ENCODE measurements at places on chromosomes 7 and 10.

DNA sequence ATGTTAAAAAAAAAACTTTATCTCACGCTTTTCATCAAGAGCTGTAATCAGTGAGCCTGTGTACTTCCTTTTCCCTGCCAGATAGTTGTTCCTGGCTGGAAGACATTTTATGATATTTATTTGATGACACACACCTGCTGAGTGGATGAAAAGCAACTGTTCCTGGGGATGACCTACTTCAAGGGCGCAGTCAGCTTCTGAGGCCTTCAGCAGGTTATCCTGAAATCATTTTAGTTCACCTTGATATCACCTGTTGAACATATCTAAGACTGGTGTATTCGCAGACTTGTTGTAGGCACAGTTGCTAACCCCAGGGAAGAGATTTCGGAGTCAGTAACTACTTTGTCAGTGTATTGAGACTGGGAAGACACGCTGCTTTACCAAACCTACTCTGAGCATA is 234.5 kb upstream of the TCF7L2 start:
- DNase-seq: no peak

DNA sequence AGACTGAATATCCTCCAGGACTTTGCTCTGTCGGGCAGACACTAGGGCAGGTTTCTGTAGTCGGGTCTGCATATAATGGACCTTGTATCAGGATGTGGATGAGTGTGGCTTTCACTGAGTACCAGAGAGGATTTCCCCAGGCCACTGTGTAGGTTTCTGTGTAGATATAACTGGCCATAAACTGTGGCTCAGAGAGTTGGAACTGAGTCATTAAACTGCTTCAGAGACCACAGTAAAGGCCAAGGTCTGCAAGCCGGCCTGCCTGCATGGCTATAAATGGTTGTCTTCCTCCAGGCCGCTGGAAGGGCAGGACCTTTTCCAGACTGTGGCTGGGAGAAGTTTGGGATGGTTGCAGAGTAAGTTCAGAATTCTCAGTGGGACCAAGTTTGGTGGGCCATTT is 16.9 kb downstream of the ZNF92 start:
- peak; percentile 31 for DNase-seq

DNA sequence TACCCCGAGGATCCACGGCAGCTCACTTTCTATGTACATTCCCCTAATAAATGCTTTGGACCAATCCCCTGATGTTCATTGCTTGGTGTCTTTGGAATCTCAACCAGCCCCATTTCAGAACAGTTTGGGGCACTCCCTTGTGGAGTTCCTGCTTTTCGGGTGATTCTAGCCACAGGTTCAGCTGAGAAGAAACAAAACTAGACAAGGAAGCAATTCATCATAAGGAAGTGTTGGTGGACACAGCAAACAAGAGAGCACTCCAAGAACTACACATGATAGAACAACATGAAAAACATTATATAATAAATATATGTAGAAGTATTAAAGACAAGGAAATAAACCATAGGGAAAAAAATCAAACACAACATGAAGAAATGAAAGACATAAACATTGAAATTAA is 6.0 kb upstream of the CCDC136 start:
- DNase-seq: no peak

DNA sequence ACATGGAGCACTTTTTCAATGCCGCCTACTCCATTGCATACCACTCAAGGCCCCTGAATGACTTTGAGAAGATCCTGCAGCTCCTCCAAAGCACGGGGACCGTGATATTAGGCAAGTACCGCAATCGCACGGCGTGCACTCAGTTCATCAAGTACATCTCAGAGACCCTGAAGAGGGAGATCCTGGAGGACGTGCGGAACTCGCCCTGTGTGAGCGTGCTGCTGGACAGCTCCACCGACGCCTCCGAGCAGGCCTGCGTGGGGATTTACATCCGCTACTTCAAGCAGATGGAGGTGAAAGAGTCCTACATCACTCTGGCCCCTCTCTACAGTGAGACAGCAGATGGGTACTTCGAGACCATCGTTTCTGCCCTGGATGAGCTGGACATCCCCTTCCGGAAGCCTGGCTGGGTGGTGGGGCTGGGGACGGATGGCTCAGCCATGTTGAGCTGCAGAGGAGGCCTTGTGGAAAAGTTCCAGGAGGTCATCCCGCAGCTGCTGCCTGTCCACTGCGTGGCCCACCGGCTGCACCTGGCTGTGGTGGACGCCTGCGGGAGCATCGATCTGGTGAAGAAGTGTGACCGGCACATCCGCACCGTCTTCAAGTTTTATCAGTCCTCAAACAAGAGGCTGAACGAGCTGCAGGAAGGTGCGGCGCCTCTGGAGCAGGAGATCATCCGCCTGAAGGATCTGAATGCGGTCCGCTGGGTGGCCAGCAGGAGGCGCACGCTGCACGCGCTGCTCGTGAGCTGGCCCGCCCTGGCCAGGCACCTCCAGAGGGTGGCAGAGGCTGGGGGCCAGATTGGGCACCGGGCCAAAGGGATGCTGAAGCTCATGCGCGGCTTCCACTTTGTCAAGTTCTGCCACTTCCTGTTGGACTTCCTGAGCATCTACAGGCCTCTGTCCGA is 12.7 kb upstream of the ATP6V0E2 start:
- no peak for DNase-seq

DNA sequence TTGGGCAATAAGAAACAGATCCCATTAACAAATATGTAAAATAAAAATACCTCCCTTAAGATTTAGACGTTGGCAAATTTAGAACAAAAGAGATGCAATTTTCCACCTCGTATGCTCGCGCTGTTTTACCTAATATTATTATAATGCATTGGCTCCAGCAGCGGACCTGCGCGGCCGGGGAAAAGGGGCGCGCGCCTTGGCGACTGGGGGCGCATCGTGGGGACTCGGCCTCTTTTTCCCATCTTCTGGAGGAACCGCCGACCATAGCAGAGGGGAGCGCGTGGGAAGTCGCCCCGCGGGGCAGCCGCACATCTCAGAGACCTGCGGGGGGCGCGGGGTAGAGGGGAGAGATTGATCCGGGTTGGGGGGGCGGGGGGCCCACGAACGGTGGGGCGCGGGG is 139.4 kb upstream of the MKI67 start:
- DNase-seq: no peak

DNA sequence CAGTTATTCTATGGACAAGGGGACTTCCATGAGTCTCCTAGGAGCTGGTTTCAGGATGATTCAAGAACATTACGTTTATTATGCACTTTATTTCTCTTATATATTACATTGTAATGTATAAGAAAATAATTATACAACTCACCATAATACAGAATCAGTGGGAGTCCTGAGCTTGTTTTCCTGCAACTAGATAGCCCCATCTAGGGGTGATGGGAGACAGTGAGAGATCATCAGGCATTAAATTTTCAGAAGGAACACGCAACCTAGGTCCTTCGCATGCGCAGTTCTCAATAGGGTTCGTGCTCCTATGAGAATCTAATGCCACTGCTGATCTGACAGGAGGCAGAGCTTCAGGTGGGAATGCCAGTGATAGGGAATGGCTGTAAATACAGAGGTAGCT is 137.9 kb downstream of the ANKRD30A start:
- no peak for DNase-seq

DNA sequence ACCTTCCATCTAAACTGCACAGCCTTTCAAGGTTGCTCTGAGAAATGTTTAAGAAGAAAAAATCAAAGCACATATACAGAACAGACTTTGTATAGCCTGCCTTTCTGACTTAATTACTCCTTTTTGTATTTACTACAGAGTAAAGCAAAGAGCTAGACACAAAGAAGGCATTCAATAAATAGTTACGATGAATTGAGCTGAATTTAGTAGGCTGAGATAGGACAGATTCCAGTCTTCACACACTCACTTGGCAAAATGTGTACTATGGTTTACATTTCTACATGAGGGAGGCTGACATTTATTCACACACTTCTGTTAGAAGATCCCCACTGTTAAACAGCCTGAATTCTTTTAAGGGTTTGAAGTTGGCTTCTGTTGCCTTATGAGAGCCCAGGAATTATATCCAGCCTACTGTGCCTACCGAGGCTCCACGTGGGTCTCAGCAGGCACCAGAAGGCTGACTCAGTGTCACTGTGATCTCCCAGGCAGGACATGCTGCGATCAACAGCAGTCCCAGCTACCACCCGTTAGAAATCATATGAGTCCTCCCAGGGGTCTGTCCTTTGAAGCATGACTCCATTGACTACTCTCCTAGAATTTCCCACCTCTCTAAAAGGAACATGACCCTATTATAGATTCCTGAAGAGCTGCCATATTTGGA is 24.5 kb upstream of the SLC25A13 start:
- no peak for DNase-seq

DNA sequence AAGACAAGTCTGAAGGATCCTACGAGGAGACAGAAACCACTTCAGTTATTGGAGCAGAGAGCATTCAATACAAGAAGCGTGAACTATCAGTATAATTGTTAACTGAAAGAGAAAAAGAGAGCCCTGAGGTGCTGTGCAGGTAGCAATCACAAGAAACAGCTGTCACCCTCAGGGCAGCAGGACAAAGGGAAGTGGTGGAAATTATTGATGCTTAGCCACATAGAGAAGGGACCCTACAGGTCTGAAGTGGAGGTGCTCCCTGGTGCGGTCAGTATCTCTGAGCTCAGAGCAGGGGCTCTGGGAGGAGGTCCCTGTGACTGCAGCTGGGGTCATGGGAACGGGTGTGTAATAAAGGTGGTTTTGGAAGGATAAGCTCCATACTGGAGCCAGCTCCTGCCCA is 97.8 kb upstream of the KLF6 start:
- no peak for DNase-seq

GRCh38 chr10:74439213-74439612 is 288.2 kb downstream of the ADK start:
- peak; percentile 60 for DNase-seq

GRCh38 chr10:13724484-13724883 is 137.7 kb downstream of the PRPF18 start:
- DNase-seq: peak; percentile 87

DNA sequence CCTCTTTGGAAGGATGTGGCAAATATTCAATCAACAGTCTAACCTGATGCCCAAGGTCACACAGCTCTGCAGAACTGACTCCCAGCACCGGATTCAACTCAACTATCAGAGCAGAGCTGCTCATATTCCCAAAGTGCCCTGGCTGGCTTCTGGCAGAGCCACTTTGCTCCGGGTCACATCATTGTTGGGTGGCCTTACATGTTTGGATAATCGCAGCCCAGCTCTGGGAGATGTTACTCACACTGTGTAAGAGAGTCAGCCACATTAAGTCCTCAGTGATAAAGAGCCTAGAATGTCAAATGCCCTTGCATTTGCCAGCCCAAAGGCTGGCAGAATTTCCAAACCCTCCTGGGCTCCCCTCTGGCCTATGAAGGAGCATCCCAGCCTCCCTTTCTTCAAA is 79.8 kb upstream of the PDE1C start:
- DNase-seq: no peak

GRCh38 chr7:37440738-37441385 is 7.8 kb downstream of the ELMO1 start:
- no peak for DNase-seq

- DNase-seq: no peak
These were observed 21.5 kb downstream of the GUSB start for GRCh38 chr7:65960351-65961074.

- no peak for DNase-seq
These were observed 605.5 kb downstream of the XPNPEP1 start for GRCh38 chr10:109317746-109318366.

GRCh38 chr7:143345428-143345900 is 17.0 kb downstream of the FAM131B start:
- peak; percentile 55 for DNase-seq

- DNase-seq: no peak
These were observed 772.3 kb upstream of the GHITM start for GRCh38 chr10:83367036-83367435.

DNA sequence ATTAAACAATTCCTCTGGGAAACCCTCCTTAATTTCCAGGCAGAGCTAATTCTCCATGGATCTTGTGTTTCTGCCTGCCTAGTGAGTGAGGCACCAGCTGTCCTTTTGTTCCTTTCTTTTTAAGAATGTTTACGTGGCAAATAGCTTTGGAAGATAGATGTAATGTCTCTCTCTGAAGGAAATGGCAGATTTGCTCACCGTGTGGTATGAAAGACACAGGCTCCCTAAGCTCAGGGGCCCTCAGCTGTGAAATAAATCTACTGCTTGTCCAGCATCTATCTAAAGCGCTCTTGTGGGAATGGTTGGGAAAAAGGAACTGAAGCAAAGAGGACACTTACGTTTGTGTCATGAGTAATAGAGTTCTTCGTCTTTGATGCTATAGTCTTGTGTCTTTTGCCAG is 64.6 kb downstream of the FAS start:
- DNase-seq: no peak

- DNase-seq: peak; percentile 62
These were observed 18.3 kb downstream of the FZD9 start for GRCh38 chr7:73451780-73452398.

GRCh38 chr10:9228771-9229170 is 1174.3 kb downstream of the GATA3 start:
- DNase-seq: no peak

GRCh38 chr7:107048783-107049418 is 4.4 kb downstream of the PRKAR2B start:
- no peak for DNase-seq

DNA sequence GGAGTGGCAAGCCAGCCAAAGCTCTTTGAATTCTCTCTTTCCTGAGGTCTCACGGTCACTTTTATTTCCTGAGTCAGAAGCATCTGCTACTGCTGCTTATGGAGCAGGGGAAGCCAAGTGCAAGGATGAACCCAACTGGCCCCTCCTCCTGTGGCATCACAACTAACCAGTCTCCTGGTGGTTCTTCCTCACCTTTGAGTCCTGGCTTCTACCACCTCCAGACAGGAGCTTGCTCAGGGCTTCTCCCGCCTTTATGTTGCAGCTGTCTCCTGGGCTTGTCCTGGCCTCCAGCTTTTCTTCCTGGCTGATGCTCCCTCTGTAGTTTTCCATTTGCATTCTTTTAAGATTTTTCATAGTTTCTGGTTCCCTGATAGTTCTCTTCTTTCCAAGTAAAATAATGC is 349.7 kb upstream of the NRP1 start:
- no peak for DNase-seq

- DNase-seq: no peak
These were observed 91.8 kb downstream of the PTPRN2 start for GRCh38 chr7:158495786-158496185.

GRCh38 chr10:62820586-62820985 is 4.4 kb upstream of the EGR2 start:
- no peak for DNase-seq

DNA sequence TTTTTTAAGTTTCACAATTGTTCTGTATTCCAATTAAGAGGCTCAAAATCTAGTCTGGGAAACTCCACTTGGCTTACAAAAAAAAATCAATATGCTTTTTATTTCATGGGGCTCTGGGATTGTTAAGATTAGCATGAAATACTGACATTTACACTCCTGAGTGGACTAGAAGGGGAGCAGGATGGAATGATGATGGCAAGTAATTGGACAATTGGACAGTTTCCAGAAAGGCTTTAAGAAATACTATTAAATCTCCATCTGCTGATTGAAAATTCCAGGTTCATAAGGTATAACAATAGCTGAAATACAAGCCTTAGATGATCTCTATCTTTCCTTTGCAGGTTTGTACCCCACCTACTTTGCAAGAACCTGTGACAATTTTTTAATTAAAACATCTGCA is 184.4 kb downstream of the LRRTM3 start:
- no peak for DNase-seq

Data from iris pigment epithelial cell (primary cell).